ENCODE measurements at places on chromosomes 7 and 10.

DNA sequence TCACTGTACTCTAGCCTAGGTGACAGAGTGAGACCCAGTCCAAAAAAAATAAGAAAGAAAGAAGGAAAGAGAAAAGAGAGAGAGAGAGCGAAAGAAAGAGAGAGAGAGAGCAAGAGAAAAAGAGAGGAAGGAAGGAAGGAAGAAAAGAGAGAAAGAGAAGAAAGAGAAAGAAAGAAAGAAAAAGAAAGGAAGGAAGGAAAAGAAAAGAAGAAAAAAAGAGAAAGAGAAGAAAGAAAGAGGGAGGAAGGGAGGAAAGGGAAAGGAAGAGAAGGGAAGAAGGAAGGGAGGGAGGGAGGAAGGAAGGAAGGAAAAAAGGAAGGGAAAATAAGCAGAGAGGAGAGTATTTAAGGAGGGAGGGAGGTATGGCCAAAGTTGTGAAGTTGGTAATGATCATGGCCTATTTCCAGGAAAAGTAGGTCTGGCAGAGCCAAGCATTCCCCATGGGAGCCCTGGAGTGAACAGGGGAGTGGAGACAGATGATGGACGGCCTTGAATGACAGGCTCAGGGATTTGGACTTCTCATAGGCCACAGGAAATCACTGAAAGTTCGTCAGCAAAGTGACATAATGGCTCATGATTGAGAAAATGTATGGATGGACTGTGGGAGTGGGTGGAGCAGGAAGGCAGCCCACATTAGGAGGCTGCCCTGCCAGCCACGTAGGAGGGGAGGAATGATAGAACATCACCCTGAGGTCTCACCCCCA, 44.8 kb upstream of the CUX1 start:
- DNase-seq: no peak

GRCh38 chr7:45278763-45279398, 121.3 kb downstream of the RAMP3 start:
- DNase-seq: no peak

GRCh38 chr7:121515229-121515628, 119.1 kb upstream of the FAM3C start:
- DNase-seq: no peak

- DNase-seq: no peak
These were observed 396.8 kb downstream of the KCNMA1 start for GRCh38 chr10:77240706-77241349.

GRCh38 chr10:26950934-26951333, 90.2 kb upstream of the ABI1 start:
- no peak for DNase-seq

DNA sequence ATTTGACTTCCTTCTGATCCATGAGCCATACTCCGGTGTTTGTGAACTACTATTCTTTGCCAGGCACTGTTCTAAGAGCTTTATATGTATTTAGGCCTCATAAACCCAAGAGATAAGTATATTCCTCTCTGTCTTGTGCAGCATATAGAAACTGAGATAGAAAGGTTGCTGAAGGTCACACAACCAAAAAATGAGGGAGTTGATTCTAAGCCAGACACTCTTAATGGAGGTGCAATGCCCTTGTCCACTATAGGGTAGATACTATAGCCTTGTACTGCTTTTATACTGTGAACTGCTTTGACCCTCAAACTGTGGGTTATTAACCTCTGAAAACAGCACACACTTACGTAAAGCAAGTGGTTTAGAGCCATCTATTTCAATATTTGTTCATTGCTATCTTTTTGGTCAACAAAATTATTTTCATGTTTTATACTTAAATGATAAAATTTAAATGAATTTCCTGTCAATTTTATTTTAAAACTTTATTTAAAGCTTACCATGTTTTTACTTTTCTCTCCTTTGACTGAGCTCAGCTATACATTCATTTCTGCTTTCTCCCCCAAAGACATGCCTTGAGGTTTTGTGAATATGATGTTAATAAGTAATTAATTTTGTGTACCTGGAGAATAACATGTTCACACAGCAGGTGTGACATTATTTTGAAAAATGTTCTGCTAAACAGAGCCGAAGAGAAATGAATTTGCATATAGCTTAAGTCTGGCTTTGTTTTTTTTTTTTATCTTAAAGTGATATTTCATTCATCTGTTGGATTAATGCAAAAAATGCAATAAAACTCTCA, 687.3 kb downstream of the DNAJB9 start:
- no peak for DNase-seq

DNA sequence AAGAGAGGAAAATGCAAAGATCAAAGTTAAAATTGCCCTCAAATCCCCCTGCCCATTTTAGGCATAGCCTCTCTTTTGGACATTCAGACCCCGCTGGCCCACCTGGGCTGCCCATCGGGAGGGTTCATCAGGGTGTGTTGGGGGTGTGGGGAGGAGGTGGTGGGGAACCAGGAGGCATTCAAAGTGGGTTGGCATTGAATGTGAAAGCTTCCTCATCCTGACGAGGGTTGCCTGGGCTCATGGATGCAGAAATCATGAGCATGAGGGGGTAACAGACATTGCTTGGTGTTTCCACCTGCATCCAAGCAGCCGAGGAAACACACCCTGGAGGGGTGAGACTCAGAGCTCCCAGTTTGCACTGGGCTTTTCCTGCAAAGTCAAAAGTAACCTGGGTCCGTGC, 20.6 kb downstream of the BTBD16 start:
- no peak for DNase-seq

- no peak for DNase-seq
These were observed 18.1 kb downstream of the PSAP start for GRCh38 chr10:71832967-71833366.

DNA sequence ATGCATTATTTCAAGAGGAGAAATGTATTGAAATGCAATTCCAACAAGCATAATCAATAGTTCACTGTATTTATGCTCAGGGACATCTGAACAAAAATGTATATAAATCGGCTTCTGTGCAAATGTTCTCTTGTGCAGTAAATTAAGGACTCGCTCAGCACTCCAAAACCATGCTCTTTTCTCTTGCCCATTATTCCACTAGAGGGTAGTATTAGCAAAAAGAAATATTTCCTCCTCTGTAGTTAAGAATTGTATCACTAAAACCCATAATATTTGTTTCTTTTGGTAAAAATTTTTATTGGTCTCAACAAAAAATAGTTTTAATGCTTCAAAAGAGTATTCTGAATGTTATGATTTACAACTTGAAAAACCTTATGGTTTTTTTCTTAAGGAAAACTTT, 803.1 kb downstream of the PCDH15 start:
- no peak for DNase-seq

DNA sequence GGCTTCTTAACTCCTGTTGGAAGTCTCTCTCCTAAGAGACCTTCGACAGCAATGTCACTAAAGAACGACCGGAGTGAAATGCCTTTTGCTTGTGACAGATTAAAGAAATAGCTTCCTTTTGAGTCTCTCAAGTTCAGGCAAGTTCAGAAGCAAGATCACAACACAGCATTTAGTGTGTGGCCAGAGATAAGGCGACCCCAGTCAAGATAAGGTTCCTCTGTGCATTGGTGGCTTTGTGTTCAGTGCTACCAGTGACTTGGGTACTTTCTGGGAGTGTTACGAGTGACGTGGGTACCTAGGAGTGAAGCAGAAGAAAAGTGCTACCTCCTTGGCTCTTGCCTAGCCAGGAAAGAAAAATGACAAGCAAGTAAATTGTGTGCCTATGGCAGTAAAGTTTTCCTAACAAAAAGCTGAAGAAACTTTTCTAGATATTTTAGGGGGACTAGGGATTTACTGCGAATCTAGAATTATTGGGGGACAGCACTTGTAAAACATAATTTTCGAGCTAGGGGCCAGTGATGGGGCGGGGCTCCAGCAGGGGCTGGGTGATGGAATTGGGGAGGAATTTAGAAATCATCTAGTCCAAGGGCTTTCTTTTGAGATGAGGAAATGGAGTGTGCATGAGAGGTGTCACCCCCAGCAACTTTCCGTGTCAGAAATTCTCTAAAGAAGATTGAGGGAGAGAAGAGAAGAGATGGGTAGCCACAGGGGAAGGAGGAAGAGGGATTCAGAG, 191.9 kb upstream of the LYZL2 start:
- no peak for DNase-seq
